ENCODE measurements at places on chromosomes 1 and 21. TPM values are rescaled to one million over a fixed set of nuclear protein-coding genes. Genes with fewer than 3 reads are reported as not detected.

GRCh38 chr1:158255656-158256055 lies 1.4 kb downstream of the CD1A start:
- no peak overlapping the region for H3K27ac ChIP-seq
- H3K4me1 ChIP-seq, result no peaks in the 10 kb centered on the region
- no peak overlapping the region for H3K4me3 ChIP-seq
- H3K27me3 ChIP-seq, result no peaks in the 10 kb centered on the region
- no peaks in the 10 kb centered on the region for H3K36me3 ChIP-seq
- no peak for DNase-seq

GRCh38 chr21:36804874-36805611 lies 106.1 kb downstream of the SIM2 start:
- H3K27ac ChIP-seq, result no peak overlapping the region
- H3K27me3 ChIP-seq, result no peaks in the 10 kb centered on the region
- DNase-seq, result no peak
- peaks cover 4% of the 10 kb centered on the region for H3K4me1 ChIP-seq

DNA sequence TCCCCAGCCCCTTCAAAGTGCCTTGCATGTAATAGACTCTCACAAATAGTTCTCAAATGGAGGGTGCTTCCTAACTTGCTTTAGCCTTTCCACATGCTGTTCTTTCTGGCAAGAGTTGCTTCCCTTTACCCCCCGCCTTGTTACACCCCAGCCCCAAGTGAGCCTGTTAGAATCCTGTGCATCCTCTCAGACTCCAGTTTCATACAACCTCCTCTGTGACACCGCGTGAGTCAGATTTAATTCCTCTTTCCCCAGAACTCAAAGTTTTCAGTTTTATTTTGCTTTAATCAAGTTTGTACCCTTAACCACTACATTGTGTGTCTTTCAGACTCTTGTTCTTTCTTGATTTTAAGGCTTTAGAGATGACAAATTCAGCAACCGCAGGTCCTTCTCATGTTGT lies 234.5 kb upstream of the HOOK1 start:
- H3K4me1 ChIP-seq, result no peaks in the 10 kb centered on the region
- no peak overlapping the region for H3K27ac ChIP-seq
- H3K36me3 ChIP-seq, result no peaks in the 10 kb centered on the region
- H3K27me3 ChIP-seq, result no peaks in the 10 kb centered on the region
- no peak overlapping the region for H3K4me3 ChIP-seq

GRCh38 chr1:245853291-245853690 lies 653.8 kb downstream of the SMYD3 start:
- no peak for DNase-seq
- no peaks in the 10 kb centered on the region for H3K4me1 ChIP-seq
- no peaks in the 10 kb centered on the region for H3K27me3 ChIP-seq
- no peak overlapping the region for H3K4me3 ChIP-seq
- H3K27ac ChIP-seq, result no peak overlapping the region

DNA sequence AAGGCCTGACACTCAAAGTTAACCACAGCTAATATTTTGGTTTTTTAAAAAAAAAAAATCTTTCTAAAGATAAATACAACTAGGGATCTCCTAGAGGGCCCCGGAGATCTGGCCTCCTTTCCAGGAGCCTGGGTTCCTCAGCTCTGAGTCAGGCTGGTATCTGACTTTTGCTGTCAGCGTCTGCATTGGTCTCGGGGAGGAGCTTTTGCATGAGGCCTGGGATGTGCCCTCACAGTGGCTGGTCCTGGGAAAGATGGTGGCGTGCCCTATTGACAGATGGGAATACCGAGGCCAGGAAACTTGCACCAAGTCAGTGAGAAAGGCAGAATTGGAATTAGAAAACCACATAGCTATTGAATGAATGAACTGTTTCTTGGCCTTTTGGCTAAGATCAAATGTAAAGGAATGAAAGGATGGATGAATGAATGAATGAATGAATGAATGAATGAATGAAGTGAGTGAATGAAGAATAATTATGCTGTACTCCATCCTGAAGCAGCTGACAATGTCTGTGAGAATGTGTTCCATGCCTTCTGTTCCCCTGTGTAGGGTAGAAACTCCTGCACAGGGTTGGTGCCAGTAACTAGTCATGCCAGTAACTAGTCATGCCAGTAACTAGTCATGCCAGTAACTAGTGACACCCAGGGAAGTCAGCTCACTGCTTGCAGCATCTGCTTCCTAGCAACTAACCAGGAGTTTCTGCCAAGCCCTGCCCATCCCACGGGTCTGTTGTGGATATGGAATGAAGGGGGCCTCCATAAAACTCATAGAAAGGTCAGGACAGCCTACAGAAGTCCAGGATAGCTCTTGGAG lies 242.5 kb upstream of the VAMP3 start:
- no peaks in the 10 kb centered on the region for H3K36me3 ChIP-seq
- no peak for DNase-seq
- no peak overlapping the region for H3K27ac ChIP-seq
- H3K27me3 ChIP-seq, result no peaks in the 10 kb centered on the region
- no peaks in the 10 kb centered on the region for H3K4me1 ChIP-seq

- H3K27ac ChIP-seq, result peak overlapping the region; percentile 69
- peaks cover 3% of the 10 kb centered on the region for H3K4me1 ChIP-seq
- no peaks in the 10 kb centered on the region for H3K27me3 ChIP-seq
- no peak for DNase-seq
- H3K4me3 ChIP-seq, result peak overlapping the region; percentile 42
Measured at GRCh38 chr1:228457017-228457395, 30.2 kb upstream of the RNF187 start.

The EIF2D gene
- total RNA-seq, result 47.5 TPM

The RIPPLY3 gene
- total RNA-seq, result not detected
